GM06990 (cell line): ENCODE measurements at places on chromosomes 12 and 14.

DNA sequence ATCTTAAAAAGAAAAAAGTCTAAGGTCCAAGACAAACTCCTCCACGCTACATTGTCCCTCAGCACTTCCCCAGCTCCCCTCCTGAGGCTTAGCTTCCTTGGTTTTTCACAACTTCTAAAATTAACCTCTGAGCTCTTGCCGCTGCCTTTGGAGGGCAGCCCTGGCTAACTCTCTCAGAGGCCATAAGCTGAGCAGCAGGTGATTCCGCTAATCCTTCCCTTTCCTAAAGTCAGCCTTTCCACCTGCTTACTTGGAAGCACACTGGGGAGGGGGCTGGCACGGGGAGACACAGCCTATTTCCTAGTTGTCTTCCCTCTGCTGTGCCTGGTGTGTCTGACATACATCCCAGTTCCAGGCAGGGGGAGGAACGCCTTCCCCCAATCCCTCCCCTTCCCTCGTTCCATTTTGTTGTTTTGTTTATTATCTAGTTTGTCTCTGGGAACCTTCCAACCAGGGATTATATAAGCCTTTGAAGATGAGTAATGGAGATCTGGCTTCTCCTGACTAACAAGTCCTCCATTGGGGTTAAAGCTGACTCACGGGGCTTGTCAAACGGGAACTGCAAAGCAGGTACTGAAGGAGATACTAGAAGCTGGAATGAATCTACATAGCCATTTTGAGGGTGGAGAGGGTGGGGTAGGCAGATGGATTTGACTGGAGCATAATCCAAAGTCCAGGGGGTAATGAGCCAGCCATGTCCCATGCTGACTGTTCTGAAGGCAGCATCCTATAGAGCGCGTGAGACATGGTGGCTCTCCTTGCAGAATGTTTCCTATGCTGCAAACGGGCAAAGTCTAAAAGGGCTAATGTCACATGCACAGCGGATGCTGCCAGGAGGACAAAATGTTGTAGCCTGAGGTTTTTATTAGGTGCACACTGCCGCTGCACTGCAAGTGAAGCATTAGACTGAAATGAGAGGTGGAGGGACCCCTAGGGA, 230.8 kb downstream of the FOXN3 start:
- DNase-seq = no peak

DNA sequence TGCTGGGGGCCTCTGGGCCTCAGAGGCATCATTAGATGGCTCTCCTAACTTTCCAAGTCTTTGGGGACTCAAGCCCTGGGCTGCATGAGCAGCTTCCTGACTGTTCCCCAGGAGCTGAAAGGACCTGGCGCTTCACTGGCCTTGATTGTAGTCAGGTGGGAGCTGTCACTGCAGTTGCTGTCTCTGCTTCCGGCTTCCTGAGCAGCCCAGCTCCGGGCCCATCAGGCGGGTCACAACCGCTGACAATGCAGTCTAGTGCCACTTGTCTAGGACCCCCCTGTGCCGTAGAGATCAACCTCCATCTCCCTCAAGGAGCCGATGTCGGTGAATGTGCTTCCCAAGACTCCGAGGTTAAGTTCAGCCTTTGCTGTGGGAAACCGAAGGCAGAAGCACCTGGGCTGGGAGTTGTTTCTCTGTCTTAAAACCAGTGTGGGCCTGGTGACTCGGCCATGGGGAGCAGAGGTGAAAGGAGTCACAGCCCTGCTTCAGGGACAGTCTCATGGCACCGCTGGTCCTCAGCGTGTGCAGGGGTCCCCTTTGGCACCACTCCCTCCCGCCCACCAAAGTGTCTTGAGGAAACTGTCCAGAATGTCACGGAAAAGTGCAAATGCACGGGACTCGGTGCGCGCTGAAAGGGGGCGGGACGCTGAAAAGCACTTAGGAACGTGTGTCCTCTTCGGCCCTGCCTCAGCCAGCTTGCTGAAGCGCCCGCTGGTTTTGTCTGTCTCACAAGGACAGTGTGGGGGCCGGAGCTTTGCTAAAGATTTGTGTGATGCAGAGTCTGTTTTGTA, 44.8 kb downstream of the PRIMA1 start:
- DNase-seq = no peak

GRCh38 chr12:131067981-131068851, 114.5 kb downstream of the ADGRD1 start:
- no peak for DNase-seq

GRCh38 chr12:68042212-68042699, 53.0 kb downstream of the IFNG-AS1 start:
- DNase-seq = peak; percentile 35

DNA sequence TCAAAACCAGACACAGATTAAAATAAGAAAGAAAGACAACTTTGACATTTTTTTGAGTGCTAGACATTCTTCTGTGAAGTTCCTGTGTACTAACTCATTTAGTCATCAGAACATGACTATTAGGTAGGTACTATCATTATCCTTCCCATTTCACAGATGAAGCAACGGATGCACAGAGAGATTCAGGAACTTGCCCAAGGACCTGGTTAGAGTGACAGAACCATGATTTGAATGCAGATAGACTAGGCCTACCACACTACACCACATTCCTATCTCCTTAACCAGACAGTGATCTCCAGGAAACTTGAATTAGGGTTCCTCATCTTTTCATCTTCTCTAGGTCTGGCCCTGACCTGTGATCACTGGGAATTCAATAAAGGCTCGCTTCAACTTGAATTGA, 54.4 kb upstream of the MED13L start:
- DNase-seq = no peak

- DNase-seq = no peak
Observed at GRCh38 chr12:69701826-69702225, 2.7 kb upstream of the BEST3 start.

DNA sequence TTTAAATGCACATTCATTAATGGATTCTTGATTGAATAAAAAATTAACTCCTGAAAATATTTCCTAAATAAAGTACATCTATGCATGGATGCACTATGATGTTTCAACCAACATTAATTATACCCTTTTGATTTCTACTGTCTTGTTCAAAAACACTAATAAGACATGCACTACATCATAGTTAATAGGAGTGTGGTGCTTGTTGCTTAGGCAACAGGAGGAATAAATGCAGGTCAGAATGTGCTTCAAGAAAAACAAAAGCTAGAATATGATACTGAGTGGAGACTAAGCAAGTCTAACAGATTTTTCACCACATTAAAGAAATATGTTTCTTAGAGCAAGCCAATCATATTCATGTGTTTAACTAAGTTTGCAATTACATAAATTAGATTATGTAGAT, 495.8 kb upstream of the GARIN6 start:
- no peak for DNase-seq

DNA sequence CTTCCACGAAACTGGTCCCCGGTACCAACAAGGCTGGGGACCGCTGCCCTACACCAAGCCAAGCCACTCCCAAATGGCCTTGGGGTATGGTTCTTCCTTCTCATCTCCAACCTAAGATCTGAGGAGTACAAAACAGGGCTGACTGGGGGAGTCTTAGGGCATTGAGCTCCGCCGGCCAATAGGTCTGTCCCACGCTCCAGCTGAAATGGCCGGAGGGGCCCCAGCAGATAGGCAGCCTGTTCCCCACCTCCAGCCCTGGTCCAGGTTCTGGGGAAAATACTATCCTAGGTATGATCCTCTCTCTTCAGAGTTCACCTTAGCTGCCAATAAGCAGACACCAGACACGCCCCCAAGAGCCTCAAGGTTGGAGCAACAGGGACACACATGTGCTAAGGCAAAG, 90.2 kb downstream of the ACTN1 start:
- no peak for DNase-seq

- DNase-seq = no peak
Observed at GRCh38 chr12:128056136-128056801, 210.7 kb upstream of the TMEM132C start.

DNA sequence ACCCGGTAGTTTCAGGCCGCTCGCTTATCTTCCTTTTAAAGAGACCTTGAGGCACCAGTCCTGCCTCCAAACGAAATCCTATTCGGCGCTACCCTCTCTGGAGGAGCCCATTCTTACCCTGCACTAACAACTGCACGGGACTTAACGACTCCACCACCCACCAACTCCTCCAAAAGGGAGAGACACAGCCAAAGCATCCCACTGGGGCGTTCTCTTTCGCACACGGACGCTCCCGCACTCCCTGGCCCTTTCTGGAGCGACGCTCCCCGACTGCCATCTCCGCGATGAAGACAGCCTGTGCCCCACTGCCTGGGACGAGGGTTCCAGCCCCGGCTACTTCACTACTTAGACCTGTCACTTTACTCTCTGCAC, 650 bp downstream of the GALC start:
- no peak for DNase-seq

- peak; percentile 58 for DNase-seq
Observed at GRCh38 chr14:56117765-56118610, at the start of gene PELI2. PELI2 (plus strand) TSS chr14:56118411; CDS start chr14:56118661, 250 bp downstream.

- DNase-seq = no peak
Observed at GRCh38 chr12:66934302-66935062, 255.6 kb upstream of the GRIP1 start.

- no peak for DNase-seq
Observed at GRCh38 chr12:91893476-91893875, 252.2 kb downstream of the BTG1 start.

DNA sequence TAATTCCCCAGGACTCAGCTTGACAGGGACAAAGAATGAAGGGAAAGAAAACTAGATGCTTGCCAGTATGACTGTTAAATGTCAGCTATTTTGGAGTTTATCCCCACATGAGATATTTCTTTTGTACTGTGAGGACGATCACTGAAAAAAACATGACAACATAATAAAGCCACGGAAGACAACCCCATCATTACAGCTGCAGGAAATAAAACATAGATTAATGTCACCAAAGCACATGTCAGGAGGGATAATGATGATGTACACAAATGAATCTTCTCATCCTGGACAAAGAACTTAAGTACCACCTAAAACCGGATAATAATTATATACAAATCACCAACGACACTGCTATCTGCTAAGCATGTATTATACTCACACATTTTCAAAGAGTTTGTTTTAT, 84.6 kb upstream of the GRIP1 start:
- no peak for DNase-seq

DNA sequence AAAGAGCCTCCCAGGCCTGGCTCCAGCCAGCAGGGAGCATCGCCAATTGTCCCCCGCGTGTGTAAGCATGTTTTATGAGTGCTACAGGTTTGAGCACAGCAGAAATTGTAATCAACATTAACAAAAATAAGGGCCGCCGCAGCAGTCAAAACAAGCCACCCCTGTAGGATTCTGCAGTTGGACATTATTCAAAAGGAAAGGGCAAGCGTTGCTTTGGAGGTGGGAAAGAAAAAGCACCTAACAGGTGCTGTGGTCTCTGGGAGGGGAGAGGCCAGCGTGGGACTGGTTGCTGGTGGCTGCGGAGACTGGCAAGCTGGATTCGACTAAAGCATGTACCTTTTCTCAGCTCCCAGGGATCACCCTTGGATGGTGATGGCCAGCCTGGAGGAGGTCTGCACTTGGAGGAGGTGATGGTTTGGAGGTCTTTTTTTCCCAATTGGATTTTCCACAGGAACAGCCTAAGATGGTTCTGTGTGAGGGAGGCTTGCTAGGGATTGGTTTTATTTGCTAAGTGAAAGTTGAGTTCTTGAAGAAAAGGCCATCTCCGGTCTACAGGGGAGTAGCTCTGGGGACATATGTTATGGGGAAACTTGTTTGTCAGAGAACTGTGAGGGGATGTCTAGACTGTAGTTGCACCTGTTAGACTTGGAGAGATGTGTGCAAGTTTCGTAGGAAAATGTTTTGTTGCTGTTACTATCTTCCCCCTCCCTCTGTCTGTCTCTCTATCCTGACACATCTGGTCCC, 2.0 kb downstream of the DYRK2 start:
- DNase-seq = peak; percentile 21

GRCh38 chr14:104546591-104547309, 32.8 kb upstream of the C14orf180 start:
- DNase-seq = no peak

DNA sequence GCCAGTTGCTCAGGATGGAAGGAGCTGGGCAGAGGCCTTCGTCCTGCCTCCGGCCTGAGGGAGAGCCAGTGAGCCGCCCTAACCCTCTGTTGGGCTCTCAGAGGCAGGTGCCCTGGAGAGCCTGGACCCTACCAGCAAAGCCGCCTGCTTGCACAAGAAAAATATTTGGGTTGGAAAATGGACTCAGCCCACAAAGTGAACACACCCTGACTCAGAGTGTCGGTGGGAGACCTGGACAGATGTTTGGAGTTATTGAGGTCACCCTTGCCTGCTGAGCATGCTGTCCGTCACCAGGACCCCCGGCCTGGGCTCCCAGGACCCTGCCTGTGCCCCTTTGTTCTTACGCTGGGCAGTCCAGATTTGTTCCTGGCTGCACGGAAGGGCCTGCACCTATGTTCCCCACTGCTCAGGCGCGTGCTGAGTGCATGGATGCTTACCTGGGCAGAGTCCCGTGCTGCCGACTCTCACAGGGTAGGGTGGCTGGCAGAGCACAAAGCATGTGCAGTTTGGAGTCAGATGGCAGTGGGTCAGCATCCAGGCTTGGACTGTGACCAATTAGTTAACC, 22.4 kb downstream of the FAM181A start:
- DNase-seq = no peak

DNA sequence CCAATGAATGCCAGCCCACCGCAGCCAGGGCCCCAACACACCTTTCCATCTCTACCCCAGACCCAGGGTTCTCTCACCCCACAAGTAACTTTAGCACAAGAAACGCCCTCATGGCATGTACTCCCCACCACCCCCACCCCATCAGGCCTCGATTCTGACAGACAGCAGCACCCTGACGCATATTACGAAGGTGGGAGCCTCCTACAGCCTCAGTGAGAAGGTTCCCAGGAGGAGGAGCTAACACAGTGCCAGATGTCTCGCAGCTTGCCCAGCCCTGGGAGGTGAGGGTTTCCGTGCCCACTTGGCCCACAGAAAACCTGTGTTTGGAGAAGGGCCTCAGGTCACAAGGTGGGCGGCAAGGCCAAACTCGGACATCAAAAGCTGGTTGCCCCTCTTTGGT, 32.4 kb downstream of the CCDC88C start:
- DNase-seq = no peak

- no peak for DNase-seq
Observed at GRCh38 chr14:38718519-38718918, 384.5 kb downstream of the SEC23A start.

GRCh38 chr12:51873251-51873994, 14.5 kb upstream of the ANKRD33 start:
- DNase-seq = no peak

DNA sequence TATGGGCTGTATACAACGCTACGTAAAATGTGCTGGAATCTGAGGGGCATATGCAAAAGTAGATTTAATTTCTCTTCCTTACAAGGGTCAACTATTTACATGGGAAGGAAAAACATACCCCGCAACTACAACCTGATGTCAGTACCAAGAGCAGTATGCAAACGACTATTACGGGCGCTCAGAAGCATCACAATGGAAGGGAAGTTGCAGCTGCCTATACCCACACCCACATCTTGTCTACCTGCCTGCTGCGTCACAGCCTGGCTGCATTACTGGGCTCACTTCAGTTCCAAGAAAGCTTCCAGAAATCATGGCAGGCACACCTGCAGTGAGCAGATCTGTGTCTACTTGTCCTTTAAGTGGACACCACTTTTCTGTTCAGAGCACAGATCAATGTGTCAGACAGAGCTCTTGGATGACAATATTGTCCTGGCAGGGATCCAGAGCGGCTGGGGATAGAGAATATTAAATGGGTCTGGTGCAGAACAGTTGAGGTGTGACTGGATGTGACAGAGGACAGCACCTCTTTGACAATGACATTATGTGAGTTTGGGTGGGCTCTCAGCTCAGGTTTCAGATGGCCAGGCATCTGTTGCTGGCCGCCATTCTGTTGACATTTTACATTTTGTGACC, 41.5 kb upstream of the GNG2 start:
- DNase-seq = no peak
